Activated CD4-positive, alpha-beta T cell treated with anti-CD3 and anti-CD28 coated beads for 48 hours (primary cell): ENCODE measurements at places on chromosomes 2 and 18.

- DNase-seq: no peak
Observed at GRCh38 chr18:39524370-39524769, 1958.8 kb upstream of the CELF4 start.

GRCh38 chr2:101442667-101443061, 32.2 kb downstream of the RFX8 start:
- DNase-seq: no peak

DNA sequence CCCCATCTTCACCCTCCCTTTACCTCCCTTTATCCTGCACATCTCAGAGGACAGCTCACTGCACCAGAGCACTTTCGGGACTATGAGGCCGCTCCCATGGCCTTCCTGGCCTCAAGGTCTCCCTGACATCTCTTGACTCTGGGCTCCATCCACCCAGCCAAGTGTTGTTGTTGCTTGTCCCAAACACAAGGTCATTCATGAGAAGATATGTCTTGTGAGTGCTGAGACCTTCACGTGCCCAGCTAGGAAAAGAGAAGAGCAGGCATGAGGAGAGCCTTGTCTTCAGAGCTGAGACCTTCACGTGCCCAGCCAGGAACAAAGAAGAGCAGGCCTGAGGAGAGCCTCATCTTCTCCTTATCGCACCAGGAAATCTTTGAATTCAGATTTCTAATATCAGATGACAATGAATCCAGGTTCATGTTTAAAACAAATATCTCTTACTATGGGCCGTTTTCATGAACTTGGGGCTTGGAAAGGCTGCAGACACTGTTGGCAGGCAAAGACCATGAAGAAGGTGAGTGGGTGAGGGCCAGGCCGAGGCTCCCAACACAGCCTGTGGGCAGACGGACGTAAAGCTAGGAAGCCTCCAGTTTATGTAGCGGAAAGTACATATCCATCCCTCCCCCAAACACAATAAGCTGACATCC, 256.1 kb downstream of the NDUFA10 start:
- no peak for DNase-seq

GRCh38 chr18:30432349-30432748, 610.2 kb downstream of the DSC3 start:
- DNase-seq: no peak

- DNase-seq: no peak
Observed at GRCh38 chr18:61988100-61988499, 95.3 kb upstream of the RNF152 start.

DNA sequence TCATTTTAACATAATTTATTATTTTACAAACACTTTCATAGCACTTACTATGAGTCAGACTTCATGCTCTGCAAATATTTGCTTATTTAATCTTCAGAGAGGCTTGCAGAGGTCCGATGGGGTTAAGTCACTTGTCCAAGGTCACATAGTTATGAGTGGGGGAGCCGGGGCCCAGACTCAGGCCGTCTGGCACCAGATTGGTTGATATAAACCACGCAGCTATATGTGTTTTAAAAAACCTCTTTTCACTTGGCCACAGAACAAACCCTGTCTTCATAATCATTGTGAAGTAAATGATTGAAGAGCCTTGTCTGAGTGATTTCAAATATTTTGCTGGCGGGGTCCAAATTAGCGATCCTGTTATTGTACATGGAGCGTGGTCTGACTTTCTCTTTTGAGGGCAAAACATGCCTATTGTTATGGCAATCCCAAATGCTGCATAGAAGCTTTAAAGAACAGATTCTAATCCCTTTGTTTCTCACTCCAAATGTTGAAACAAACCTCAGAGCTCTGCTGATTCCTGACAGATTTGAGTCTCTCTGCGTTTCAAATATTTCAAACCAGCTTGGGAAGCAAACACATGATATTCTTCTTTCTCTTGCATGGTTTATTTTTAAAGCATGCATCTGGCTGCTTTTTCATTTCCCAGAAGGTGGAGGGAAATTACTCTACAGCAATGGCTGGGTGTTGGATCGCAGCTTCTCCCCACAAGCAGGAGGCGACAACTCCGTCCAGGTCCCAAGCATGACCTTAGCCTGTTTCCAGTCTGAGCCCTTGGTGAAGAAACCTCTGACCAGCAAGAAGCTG, 142.4 kb downstream of the DDX1 start:
- no peak for DNase-seq

DNA sequence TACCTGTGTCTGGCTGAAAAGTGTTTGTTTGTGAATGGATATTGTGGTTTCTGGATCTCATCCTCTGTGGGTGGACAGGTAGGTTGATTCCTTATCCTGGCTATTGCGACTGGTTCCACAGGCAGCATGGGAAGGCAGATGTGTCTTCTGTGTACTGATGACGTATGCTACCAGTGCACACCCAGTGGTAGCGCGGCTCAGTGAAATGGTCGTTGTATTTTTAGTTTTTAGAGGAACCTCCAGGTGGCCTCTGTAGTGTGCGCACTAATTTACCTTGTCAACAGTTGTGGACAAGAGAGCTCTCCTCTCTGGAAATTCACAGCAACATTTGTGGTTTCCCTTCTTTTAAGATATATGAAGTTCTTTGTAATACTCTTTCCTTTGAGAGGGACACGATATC, 52.5 kb downstream of the CCDC74A start:
- no peak for DNase-seq

DNA sequence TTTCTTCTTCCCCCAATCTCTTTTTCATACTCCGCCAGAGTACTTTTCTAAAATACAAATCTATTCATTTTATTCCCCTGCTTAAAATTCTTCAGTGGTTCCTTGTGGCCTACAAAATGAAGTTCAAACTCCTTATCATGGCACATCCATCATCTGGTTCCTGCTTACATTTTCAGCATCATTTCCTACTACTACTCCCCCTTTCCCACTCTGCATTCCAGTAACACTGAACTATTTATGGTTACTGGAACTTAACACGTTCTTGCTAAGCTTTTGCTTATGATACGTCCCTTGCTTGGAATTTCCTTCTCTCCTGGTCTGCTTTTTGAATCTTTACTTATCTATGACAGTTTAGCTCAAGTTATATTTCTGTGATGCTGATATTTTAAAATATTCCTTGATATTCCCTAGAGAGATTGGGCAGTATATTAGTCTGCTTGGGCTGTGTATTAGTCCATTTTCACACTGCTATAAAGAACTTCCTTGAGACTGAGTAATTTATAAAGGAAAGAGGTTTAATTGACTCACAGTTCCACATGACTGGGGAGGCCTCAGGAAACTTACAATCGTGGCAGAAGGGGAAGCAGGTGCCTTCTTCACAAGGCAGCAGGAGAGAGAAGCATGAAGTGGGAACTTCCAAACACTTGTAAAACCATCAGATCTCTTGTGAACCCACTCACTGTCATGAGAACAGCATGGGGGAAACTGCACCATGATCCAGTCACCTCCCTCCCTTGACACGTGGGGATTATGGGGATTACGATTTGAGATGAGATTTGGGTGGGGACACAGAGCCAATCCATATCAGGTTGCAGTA, 53.2 kb downstream of the BMPR2 start:
- no peak for DNase-seq

DNA sequence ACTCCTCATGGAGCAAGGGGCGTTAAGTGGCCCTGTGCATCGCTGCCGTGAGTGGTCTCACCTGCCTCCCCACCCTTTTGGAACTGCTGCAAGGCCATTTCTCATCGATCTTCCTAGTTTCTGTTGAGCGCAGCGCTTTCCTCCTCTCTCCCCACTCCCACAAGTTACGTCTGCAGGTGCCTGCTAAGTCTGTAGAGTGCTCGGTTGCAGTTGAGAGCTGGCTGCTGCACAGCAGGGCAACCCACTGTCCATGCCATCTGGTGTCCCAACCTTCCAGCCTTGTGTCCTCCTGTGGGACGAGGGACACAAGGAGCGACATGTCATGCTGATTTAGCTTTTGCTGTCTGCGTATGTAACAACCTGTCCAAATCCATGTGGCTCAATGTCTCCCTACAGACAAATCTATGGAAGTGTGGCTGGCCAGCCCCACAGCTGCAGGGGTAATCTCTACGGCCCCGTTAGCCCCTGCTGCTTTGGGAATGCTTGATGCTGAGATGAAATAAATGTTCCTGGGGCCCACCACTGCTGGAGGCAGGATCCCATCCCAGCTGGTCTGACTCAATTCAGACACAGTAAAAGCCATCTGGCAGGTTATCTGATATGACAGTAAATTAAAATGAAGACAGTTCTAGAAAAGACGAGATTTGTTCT, 68.1 kb upstream of the TCF7L1 start:
- DNase-seq: no peak

DNA sequence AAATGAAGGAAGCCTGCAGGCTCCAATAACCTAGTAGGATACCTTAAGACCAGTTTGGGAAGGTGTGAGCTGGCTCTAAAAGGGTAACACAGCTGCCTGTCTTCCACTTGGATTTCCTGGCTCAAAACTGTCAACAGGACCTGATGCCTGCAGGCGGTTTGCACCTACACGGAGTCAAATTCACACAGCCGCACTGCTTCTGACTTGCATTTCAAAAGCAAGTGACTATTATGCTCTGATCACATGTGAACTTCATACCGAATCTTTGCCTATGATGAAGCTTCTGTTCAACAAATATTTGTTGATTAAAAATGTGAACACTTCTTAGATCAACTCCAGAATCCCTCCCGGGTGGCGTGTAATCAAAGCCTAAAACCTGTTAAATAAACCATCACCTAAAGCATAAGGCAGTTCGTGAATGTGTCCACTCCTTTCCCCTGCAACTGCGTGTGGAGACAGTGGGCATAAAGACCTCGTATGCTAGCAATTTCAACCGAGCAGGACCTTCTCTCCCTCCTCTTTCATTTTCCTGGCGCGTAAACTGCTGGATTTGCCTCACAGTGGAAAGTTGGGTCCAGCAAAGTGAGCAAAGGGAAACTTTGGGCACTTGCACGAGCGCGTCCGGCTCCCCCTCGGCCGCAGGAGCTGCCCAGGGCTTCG, 784 bp downstream of the CRACDL start:
- DNase-seq: no peak

DNA sequence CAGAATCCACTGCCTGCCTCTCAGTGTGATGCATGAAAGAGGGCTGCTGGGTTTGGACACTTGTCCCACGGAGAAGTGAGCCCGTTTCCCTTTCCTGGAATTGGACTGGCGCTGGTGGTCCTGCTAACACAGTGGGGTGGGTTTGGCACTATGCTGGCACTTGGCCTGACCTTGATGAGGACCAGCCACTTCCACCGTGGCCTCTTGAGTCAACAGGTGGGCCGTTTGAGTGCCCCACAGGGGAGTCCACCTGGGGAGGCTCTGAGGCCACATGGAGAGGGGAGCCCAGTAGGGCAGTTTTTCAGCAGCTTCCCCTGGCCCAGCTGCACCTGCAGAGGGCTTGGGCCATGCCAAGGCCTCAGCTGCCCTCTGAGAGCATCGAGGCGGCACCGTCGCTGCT, 56.5 kb downstream of the MBP start:
- DNase-seq: no peak

DNA sequence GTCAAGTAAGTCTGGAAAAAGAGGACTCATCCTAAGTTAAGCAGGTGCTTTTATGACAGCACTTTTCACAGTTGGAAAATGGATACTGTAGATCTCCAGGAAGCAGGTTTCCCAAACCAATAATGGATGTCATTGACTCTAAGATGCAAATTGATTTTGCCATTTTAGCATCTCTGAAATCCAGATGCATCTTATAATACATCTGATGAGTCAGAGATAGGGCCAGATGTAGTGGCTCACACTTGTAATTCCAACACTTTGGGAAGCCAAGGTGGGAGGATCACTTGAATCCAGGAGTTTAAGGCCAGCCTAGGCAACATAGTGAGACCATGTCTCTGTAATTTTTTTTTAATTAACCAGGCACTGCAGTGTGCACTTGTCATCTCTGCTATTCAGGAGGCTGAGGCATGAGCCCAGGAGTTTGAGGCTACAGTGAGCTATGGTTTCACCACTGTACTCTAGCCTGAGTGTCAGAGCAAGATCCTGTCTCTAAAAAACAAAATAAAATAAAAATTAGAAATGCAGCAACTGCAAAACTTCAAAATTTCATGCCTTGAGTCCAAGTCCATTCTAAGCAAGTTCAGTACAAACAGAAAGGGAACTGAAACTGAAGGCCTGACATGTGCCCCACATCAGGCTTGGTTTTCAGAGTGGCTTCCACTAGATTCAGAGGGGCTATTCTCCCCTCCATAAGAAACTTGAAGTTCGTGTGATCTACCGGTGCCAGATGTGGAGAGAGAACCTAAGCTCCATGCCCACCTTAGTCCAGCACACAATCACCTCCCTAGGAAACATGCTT, 267.8 kb upstream of the NCKAP5 start:
- DNase-seq: no peak

GRCh38 chr2:213818436-213818835, 534.2 kb downstream of the SPAG16 start:
- DNase-seq: no peak

DNA sequence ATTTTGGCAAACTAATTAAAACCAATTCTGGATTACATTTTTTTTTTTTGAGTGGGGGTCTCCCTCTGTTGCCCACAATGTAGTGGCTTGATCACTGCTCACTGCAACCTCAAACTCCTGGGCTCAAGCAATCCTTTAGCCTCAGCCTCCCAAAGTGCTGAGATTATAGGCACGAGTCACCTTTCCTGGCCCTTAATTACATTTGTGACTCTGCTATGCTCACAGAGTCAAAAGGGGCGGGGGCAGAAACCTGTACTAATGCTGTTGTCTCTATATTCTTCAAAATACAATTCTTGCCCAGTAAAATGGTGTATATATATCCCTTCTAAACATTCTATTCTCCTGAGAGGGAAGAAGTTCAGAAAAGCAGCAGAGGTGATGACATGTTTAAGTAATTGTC, 23.2 kb downstream of the PRKD3 start:
- DNase-seq: no peak

GRCh38 chr18:37429791-37430190, 135.8 kb downstream of the CELF4 start:
- DNase-seq: no peak

DNA sequence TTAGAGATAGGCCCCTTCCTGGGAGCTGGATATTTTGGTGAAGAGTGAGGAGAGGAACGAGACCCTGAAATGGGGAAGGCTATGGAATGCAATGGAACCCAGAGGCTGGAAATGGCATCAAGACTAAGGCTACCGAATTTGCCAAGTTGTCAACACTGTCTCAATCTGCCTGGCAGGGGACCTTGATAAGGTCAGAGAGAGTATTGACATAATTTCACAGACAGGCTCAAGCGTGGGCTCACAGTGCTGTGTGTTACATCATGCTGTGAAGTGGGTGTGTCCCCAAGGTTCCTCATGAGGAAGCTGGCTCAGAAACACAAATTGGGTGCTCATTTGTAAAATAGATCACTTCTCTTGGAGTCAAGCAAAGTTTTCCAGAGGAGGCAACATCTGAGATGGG, 51.8 kb upstream of the CYRIA start:
- no peak for DNase-seq

GRCh38 chr2:219630770-219631405, 3.5 kb downstream of the SLC4A3 start:
- no peak for DNase-seq
